ENCODE measurements at places on chromosomes 2 and 18.

DNA sequence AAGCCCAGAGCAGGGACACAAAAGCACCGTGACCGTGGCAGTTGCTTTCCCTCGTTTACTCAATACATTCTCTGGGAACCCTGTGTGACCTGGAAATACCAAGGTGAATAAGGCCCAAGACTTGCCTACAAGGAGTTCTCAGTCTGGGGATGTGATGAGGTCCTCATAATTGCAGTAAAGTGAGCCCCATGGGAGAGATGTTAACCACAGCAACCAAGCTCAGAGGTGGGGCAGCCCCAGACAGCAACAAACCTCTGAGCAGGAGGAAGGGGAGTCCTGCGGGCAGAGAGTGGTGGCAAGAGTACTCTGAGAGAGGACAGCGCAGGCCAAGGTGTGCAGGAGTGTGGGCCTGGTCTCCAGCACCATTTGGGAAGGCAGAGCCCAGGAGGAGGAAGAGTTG lies 91.6 kb downstream of the TTC32 start:
- no peak for DNase-seq

- DNase-seq: no peak
These were observed 102.2 kb upstream of the IL1R2 start for GRCh38 chr2:101889460-101890098.

DNA sequence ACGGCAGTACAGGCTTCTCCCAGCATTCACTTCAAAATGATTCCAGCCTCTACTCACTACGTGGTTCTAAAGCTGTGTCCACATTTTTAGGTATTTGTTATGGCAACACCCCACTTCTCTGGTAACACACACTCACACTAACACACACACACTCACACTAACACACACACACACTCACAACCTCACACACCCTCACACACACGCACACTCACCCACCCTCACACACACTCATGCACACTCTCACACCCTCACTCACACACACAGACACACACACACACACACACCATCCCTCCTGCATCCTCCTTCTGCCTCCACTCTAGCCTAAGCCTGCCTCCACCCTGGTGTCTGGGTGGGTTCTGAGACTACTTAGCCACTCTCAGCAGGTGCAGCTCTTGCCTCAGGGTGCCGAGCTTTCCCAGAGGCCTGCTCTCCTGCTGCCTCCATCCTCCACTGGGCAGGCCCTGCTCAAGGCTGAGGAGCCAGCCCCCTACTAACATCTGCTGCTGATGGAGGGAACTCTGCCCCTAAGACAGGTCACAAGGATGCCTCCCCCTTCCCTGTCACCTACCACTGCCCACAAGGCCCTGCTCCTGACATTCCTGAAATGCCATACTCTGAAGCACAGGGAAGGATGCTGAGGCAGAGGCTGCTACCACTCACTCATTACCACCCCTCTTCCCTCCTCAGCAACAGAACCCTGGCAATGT lies 63.9 kb downstream of the NCAPH start:
- DNase-seq: no peak

DNA sequence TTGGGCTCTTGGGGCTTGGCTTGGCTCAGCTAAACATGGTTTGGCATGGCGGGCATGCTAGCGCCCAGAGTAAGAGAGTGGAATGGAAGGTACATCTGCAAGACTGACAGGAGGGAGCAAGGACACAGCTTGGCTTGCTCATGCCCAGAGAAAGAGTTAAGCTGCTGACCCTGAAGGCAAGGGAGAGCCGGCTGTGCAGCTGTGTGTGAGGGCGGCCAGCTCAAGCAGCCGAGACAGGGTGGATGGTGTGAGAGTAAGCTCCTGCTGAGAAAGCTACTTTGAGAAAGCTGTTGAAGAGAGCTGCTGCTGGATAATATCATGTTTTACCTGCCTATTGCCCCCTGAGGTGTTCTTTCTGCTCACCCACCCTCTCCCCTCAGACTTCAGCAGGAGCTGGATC lies 135.6 kb downstream of the CCBE1 start:
- DNase-seq: no peak

- no peak for DNase-seq
These were observed 422.5 kb downstream of the CMPK2 start for GRCh38 chr2:6443061-6443823.

- no peak for DNase-seq
These were observed 82.0 kb downstream of the NRP2 start for GRCh38 chr2:205764270-205764746.

- no peak for DNase-seq
These were observed 25.5 kb upstream of the ALPP start for GRCh38 chr2:232353096-232353495.

DNA sequence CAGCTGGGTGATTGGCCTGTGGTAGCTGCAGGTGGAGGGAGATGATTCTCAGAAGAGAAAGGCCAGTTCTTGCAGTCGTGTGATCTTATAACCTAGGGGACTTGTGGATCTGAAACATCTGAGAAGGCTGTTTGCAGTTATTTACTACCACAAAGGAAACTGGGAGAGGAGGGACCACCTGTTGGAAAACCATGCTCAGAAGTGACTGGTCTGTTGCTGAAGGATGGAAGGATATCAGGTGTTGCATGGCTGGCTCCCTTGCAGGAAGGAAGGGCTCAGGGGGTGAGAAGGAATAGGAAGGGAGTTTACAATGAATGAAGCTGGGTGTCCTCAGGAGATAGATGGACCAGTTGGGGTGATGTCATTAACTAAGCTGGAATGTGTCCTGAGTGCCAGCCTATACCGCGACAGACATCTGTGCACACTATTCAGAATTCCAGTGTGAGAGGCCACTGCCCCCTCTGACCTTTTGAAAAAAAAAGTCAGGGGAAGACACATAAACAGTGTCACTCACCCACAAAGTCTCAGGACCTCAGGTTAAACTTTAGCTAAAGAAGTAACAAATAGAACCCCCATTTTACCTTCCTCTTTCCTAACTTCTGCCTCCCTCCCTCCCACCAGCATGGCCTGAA lies 17.5 kb downstream of the IGFBP2 start:
- DNase-seq: no peak

DNA sequence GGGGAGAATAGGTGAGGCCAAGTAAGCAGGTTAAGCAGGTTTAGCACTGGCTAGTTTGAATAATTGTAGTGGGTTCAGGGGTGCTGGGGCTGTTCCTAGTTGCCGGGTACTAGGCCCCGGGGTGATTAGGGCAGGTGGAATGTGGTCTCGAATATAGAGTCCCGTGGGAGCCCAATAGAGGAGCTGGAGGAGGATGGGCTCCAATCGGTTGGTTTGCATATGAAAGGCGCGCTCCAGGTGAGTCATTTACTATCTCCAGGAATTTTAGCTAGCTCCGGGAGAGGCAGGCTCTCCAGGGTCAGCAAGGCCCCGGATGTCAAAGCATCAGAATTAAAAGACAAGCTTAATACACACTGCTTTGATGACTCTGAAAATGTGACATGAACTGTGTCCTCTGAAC lies 304.0 kb downstream of the ZNF521 start:
- no peak for DNase-seq

- no peak for DNase-seq
These were observed 159.2 kb upstream of the SH3BP4 start for GRCh38 chr2:234792621-234793022.

GRCh38 chr2:25417715-25418369 lies 76.1 kb upstream of the DNMT3A start:
- no peak for DNase-seq

GRCh38 chr2:219449609-219450008 lies 15.0 kb downstream of the SPEG start:
- no peak for DNase-seq

DNA sequence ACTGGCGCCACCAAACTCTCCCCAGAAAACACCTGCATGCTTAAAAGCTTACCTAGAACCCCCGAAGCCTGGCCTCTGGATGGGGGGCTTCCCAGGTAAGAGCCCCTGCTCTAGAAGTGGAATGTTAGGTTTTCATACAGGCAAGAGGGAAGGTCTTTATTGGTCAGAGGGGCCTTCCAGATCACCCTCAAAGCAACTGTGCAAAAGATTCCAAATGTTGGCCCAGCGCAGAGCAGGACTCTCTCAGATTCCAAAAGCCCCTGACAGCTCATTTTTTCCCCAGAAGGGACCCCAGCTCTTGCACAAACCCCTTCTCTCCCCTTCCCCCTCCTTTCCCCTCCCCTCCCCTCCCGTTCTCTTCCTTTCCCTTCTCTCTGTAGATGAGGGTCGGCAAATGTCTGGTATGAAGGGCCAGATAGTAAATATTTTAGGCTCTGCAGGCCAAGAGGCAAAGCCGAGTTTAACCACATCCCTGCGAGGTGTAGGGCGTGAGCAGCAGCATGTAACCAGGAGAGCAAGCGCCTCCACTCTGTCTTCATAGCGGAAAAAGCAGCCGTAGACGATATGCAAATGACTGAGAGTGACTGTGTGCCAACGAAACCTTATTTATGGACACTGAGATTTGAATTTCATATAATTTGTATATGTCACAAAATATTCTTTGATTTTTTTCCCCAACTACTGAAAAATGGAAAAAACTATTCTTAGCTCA lies 116.9 kb downstream of the SMAD7 start:
- peak; percentile 40 for DNase-seq
